ENCODE measurements at places on chromosomes 5 and 9.

DNA sequence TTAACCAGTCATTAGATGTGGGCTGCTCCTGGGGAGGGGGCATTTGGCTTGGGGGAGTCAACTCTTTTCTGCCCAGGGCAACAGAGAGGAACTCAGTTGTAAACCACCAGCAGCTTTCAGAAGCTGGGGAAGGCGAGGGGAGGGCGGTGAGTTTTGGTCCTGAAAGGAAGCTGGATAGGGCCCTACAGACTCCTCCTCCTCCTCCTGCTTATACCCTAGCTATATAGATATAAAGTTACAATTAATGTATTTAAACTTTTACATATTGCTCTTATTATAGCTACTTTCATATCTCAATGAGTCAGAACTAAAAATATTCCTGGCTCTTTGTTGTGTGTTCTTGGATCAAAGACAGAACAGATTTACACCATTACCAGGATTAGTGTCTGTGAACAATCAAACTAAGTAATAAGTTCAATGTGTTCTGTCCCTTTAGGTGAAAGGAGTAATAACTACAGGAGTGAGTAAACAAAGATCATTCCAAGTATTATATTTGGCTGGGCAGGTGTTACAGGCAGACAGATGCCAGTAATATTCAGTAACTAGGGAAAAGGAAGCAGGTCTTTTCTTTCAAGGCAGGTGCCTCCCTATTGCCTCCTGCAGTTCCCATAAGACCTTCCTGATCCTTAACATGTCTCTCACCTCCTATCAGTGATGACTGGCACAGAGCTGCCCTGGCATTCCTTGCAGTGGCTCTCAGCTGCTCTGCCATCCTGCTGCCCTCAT, 20.5 kb upstream of the VPS13A start:
- no peak for DNase-seq

DNA sequence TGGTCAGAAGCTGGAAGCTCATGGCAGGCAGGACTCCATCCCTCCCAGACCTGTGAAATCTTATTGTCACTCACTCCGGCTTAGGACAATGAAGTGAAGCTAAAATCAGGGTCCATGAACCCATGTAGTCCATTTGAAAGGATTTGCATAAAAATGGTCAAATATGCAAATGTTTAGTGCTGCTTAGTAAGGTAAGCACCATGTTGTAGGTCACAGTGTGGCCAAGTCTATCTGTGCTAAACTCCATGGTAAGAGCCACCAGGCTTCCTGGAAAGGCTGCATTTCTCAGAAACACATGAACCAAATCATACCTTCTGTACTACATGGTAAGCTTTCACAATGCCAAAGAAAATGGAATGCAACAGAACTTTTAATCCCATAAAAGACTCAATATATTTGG, 5.7 kb downstream of the ALG2 start:
- DNase-seq, result no peak

GRCh38 chr5:175383350-175383749, 60.6 kb downstream of the DRD1 start:
- no peak for DNase-seq

GRCh38 chr5:39130716-39131115, 56.5 kb upstream of the RICTOR start:
- no peak for DNase-seq

- DNase-seq, result no peak
Measured at GRCh38 chr5:107985144-107985543, 314.4 kb upstream of the EFNA5 start.

GRCh38 chr9:101652601-101653175, 57.9 kb upstream of the PPP3R2 start:
- no peak for DNase-seq

DNA sequence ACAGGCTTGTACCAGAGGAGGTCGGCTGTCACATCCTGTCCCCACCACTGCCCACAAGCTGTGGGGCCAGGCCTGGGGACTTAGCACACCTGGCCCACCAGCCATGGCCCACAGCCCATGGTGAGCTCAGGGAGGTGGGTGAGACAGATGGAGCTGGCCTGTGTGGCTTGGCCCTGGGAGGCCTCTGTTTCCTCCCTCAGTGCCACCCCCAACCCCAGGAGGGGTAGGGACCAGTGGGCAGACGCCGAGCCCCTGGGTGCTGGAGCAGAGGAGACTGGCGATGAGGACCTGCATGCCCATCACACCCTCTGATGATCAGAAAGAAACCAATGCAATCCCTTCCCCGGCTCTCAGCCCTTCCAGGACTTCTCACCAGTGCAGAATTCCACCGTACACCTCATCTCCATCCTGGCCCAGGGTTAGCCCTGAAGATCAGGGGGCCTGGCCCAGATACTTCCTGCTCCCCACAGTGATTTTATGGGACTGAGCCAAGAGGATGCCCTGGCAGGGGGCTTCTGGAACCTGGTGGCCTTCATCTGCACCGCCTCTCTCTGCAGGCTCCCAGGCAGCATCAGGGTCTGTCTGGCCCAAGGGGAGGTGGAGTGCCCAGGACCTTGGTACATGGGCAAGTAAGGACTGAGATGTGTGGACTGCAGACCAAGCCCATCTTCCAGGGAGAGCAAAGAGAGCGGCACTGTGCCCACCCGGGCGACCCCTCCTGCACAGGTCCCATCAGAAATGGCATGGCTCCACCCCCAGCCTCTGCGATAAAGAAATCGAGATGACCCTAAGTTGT, 16.9 kb upstream of the NKD2 start:
- DNase-seq, result no peak

GRCh38 chr5:96880444-96881164, 4.3 kb downstream of the ERAP2 start:
- no peak for DNase-seq

GRCh38 chr5:113085880-113086409, 109.3 kb downstream of the DCP2 start:
- DNase-seq, result no peak

GRCh38 chr5:108375768-108376167, 6.1 kb downstream of the FBXL17 start:
- no peak for DNase-seq

DNA sequence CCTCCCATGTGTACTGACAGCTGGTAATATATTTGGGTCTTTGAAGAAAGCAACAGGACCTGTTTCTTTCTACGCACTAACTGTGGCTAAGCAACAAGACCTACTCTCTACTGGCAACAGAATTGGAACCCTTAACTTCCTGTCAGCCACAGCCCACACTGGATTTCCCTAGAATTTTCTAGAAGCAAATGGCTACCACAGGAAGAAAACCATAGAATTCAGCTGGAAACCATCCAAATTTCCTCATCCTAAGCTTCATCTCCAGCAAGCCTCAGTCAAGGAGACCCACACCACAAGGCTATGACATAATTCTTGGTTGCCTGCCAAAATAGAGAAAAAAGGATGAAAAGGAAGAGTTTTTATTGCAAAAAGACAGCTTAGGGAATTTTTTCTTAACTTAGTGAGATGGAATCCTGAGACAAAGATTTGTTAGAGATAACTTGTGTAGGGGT, 171.8 kb upstream of the TNC start:
- DNase-seq, result no peak

GRCh38 chr9:95511952-95512708, 4.6 kb downstream of the PTCH1 start:
- DNase-seq, result no peak

- DNase-seq, result no peak
Measured at GRCh38 chr5:39843767-39844166, 419.0 kb upstream of the DAB2 start.

GRCh38 chr5:107555425-107556090, 115.2 kb downstream of the EFNA5 start:
- no peak for DNase-seq

DNA sequence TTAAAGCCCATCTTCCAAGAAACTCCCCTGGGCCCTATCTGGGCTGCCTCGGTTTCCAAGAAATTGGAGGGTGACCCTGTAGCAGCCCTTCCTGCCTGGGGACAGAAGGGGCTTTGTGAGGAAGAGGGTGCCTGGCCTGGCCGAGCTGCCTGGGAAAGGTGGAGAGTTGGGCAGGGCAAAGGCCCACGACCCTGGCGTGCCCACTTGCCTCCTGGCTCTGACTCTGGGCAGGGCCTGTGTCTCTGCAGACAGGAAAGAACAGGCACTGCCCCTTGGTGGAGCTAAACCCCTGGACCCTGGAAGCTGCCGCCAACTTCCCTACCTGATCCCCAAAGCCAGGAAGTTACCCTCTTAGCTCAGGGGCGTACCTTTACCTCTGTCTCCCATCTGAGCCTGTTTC, 149.3 kb downstream of the RGS3 start:
- no peak for DNase-seq

DNA sequence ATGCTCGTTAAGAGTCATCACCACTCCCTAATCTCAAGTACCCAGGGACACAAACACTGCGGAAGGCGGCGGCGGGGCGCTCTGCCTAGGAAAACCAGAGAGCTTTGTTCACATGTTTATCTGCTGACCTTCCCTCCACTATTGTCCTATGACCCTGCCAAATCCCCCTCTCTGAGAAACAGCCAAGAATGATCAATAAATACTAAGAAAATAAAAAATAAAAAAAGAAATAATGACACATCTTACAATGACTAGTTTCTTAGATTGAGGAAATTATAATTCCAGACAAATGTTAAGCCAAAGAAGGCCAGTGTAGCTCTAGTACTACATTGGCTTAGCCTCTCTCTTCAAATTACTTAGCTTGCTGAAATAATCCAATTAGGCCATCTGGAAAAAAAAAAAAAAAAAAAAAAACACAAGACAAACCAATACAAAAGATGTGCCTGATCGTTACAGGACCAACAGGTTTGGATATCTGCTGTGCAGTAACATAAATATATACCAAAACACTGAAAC, 58.0 kb downstream of the ANXA2R start:
- no peak for DNase-seq

DNA sequence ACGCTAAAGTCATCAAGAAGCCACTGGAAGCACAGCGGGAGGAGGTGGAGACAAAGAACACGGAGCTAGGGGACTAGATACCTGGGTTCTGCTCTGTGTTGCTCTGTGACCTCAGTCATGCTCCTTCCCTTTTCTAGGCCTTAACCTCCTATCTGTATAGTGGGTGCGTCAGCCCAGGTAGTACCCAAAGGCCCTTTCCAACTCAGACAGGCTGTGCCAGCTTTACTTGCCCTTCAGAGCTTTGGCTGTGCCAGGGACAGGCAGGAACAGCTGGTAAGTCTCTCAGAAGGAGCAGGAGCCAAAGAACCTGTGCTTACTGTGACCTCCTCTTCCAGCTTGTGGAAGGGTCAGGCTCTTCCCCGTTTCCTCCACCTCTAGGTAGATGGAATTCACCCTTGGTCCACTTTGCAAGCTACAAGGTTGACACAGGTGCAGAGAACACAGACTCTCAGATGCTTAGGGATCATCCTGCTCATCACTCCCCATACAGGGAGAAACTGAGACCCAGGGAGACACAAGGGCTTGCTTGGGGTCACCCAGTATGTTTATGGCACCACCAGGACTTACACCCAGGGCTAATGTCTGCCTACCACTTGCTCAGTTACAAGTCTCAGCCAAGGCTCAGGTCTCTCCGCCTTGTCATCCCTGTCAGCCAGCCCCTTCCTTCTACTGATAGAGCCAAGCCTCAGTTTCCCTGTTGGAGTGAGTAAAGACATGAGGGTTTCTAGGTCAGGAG, 1.7 kb downstream of the CCDC69 start:
- DNase-seq, result no peak

- no peak for DNase-seq
Measured at GRCh38 chr9:110835404-110835803, 166.8 kb downstream of the MUSK start.

GRCh38 chr5:10427201-10427600, 14.5 kb upstream of the ROPN1L start:
- DNase-seq, result no peak

DNA sequence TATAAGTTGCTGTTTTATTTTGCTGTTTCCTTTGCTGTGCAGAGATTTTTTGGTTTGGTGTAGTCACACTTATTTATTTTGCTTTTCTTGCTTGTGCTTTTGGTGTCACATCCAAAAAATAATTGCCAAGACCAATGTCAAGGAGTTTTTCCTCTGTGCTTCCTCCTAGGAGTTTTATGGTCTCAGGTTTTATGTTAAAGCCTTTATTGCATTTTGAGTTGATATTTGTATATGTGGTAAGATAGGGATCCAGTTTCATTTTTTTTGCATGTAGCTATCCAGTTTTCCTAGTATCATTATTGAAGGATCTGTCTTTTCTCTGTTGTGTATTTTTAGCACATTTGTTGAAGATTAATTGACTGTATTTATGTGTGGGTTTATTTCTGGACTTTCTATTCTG, 210.6 kb downstream of the ARHGEF28 start:
- no peak for DNase-seq

DNA sequence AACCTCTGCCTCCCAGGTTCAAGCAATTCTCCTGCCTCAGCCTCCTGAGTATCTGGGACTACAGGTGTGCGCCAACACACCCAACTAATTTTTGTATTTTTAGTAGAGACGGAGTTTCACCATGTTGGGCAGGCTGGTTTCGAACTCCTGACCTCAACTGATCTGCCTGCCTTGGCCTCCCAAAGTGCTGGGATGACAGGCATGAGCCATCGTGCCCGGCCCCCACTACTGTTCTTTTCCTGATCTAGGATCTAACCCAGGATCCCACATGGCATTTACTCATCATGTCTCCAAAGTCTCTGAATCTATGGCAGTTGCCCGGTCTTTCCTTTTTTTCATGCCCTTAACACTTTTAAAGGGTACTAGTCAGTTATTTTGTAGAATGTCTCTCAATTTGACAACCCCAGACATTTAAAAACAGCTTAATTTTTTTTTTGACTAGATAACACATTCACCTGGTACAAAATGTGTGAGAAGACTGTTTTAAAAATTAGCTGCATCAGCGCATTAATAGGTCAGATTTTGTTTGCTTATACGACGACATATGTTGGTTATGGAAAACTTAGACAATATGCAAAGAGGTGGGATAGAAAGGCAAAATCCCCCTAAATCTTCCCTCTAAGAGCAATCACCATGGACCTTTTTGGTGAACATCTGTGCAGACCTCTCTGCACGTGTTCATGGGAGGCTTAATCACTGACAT, 46.5 kb downstream of the STOM start:
- DNase-seq, result no peak

GRCh38 chr5:132473019-132473531, 17.5 kb downstream of the IRF1 start:
- peak; percentile 94 for DNase-seq

DNA sequence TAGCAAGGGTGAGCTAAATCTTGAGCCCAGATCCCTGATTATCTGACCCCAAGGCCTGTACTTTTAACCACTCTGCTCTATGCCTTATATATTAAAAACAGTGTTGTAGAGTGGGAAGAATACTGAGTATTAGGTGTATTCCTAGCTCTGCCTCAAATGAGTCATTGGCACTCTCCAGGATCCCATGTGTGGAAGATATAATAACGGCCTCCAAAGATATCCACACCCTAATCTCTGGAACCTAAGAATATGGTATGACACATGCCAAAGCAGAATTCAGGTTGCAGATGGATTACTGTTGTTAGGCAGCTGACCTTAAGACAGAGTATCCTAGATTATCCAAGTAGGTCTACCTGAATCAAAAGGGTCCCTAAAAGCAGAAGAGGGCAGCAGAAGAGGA, 110.8 kb downstream of the ADRB2 start:
- no peak for DNase-seq

DNA sequence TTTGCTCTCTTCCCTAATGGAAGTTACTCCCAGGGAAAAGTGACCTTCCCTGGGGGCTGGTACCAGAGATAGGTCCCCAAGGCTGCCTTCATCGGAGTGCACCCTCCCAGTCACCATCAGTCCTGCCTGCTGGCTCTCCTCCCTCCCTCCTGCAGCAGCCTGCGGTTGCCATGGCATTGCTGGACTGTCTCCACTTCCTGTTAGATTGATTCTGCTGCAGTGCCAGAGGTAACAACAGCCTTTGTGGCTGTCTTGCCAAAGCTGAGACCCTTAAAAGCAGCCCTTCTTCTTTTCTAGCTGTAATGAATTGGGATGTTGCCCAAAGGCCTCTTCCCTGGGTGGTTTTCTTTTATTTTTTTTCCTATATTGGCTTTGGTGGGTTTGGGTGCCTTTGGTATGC, 78.1 kb upstream of the PRLR start:
- DNase-seq, result no peak
